ENCODE measurements at places on chromosomes 7 and 10. TPM values are rescaled to one million over a fixed set of nuclear protein-coding genes. Genes with fewer than 3 reads are reported as not detected.

DNA sequence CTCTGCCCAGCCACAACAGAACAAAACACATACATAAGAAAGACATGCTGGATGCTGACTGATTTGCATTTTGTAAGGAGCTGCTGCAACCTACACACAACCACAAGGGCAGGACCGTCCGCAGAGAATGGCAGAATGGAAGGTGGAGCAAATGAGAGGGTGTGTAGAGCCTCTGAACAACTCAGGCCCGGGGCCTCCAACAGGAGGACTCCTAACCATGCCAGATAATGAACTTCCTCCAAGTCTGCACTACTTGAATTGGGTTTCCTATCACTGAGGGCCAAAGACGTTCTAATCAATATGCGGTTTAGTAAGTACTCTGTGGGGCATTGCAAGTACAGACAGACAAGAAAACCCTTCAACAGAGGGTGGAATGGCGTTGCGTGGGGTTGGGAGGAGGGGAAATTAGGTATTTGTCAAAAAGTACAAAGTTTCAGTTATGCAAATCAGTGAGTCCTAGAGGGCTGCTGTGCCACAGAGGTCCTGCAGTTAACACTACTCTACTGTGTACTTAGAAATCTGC lies 14.6 kb downstream of the VOPP1 start:
- H3K4me1 ChIP-seq, result peaks cover 55% of the 10 kb centered on the region
- no peaks in the 10 kb centered on the region for H3K27me3 ChIP-seq
- H3K36me3 ChIP-seq, result peaks cover 12% of the 10 kb centered on the region
- H3K27ac ChIP-seq, result no peak overlapping the region
- no peak for DNase-seq
- H3K4me3 ChIP-seq, result no peak overlapping the region

DNA sequence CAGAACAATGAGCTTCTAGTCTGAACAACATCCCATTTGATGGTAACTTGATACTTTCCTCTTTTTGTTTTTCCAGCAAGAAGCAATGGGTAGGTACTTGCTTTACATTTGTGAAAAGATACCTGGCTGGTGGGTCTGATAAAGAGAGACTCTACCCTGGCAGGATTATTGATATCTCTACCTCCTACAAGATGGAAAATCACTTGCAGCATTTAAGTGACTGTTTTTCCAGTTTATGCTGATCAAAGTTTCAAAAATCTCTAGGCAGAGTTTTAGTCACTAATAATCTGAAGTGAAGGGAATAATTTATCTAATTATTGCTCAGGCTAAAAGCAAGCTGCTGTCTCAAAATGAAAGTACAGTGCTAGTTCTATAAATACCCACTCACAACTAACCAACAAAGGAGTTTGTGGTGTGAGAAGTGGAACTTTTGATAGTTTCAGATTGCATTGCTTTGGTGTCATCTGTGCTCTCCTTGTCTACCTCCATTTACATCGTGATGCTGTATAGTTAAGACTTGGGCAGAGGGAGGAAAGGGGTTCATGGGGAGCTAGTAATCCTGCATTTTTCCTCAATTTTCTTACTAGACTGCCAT lies 86.0 kb upstream of the ANKRD1 start:
- H3K27me3 ChIP-seq, result no peaks in the 10 kb centered on the region
- H3K27ac ChIP-seq, result peak overlapping the region; percentile 34
- no peak overlapping the region for H3K4me3 ChIP-seq
- no peak for DNase-seq
- H3K4me1 ChIP-seq, result peaks cover 7% of the 10 kb centered on the region
- H3K36me3 ChIP-seq, result no peaks in the 10 kb centered on the region

- H3K27ac ChIP-seq, result no peak overlapping the region
- no peaks in the 10 kb centered on the region for H3K27me3 ChIP-seq
- H3K36me3 ChIP-seq, result no peaks in the 10 kb centered on the region
- DNase-seq, result no peak
Measured at GRCh38 chr7:127793582-127793981, 141.6 kb downstream of the SND1 start.

GRCh38 chr10:12349629-12350166 lies 351 bp downstream of the CAMK1D start:
- no peaks in the 10 kb centered on the region for H3K27me3 ChIP-seq
- H3K4me1 ChIP-seq, result peaks cover 18% of the 10 kb centered on the region
- peak overlapping the region; percentile 67 for H3K27ac ChIP-seq

DNA sequence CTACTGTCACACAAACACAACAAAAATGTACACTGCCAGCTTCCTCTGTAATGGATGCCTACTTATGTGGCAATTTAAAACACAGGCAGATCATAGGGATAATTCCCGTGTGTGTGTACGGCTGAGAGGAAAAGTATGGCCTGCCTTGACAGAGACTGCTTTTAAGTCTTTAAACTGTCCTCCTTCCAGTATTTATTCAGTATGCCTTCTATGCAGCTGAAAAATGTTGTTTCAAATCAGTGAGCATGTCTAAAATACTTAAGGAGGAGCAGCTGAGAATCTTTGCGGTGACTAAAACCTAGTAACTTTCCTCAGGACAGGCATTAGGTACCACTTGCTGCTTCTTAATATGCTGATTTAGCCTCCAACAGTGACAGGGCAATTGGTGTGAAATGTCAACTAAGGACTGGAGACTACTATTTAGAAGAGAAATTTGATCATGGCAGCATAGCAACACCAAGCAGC lies 126.3 kb downstream of the CACNA2D1 start:
- no peak overlapping the region for H3K4me3 ChIP-seq
- no peaks in the 10 kb centered on the region for H3K36me3 ChIP-seq
- H3K27me3 ChIP-seq, result no peaks in the 10 kb centered on the region
- H3K4me1 ChIP-seq, result no peaks in the 10 kb centered on the region
- H3K27ac ChIP-seq, result no peak overlapping the region
- no peak for DNase-seq

DNA sequence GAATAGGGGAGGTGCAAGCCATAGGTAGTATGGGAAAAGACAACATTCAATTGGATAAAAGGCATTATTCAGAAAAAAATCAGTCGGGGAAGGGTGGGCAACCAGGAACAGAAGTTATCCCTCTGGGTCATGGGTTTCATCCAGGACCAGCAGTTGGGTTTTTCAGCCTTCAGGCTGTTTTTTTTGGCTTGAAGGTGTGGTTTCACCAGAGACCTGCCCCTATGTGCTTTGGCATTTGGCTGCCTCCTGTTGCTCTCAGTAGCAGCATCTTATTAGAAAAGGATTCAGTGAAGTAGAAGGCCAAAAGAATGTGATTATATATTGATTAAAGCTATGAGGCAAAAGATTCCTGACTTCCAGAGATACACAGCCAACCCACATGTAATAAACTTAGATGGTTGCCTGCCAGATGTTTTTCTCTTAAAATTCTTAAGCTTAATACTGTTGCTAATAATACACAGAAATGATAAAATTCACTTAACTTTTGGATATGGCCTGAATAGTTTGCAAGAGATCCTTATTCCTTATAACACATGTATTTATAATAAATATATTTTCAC lies 251.7 kb upstream of the CSTF2T start:
- H3K27me3 ChIP-seq, result no peaks in the 10 kb centered on the region
- H3K27ac ChIP-seq, result no peak overlapping the region
- no peak for DNase-seq

DNA sequence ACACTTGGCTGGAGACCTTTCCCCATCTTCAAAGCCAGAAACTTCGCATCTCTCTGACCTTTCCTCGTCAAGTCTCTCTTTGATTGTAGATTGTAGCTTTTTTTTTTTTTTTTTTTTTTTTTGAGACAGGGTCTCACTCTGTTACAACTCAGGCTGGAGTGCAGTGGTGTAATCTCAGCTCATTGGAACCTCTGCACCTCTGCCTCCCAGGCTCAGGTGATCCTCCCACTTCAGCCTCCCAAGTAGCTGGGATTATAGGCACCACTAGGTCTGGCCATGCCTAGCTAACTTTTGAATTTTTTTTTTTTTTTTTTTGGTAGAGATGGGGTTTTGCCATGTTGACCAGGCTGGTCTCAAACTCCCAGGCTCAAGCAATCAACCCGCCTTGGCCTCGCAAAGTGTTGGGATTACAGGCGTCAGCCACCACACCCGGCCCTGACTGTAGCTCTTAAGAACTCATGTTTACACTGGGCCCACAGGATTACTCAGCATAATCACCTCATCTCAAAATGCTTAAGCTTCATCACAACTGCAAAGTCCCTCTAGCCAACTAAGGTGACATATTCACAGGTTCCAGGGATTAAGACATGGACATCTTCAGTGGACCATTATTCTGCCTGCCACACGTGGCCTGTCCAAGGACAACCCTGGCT lies 11.7 kb downstream of the POLL start:
- H3K4me1 ChIP-seq, result no peaks in the 10 kb centered on the region
- H3K27me3 ChIP-seq, result no peaks in the 10 kb centered on the region
- no peak for DNase-seq
- H3K4me3 ChIP-seq, result no peak overlapping the region
- peaks cover 15% of the 10 kb centered on the region for H3K36me3 ChIP-seq

- H3K36me3 ChIP-seq, result no peaks in the 10 kb centered on the region
- H3K4me3 ChIP-seq, result no peak overlapping the region
- H3K27ac ChIP-seq, result no peak overlapping the region
- no peak for DNase-seq
- no peaks in the 10 kb centered on the region for H3K4me1 ChIP-seq
- H3K27me3 ChIP-seq, result peaks cover 3% of the 10 kb centered on the region
Measured at GRCh38 chr7:107995184-107996071, 7.5 kb downstream of the LAMB1 start.

DNA sequence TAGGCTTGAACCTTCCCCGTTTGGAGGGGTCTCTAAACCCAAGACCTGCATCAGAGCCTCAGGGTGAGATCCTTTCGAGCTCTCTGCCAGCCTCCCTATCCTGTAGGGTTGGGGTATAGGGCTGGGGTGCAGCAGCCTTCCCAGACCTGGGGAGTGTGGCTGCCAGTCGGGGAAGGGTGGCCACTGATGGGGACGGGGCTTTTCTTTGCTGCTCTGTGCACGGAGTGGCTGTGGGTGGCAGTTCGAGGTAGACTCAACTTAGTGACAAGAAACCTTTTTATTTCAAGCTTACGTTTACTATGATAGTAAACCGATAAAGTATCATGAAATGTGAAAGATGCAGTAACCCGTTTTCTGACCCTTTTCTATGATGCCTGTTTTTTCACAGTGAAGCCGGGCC lies 13.0 kb downstream of the ZNF316 start:
- no peak for DNase-seq
- no peaks in the 10 kb centered on the region for H3K27me3 ChIP-seq
- no peaks in the 10 kb centered on the region for H3K4me1 ChIP-seq
- no peak overlapping the region for H3K27ac ChIP-seq
- no peak overlapping the region for H3K4me3 ChIP-seq
- peaks cover 27% of the 10 kb centered on the region for H3K36me3 ChIP-seq

DNA sequence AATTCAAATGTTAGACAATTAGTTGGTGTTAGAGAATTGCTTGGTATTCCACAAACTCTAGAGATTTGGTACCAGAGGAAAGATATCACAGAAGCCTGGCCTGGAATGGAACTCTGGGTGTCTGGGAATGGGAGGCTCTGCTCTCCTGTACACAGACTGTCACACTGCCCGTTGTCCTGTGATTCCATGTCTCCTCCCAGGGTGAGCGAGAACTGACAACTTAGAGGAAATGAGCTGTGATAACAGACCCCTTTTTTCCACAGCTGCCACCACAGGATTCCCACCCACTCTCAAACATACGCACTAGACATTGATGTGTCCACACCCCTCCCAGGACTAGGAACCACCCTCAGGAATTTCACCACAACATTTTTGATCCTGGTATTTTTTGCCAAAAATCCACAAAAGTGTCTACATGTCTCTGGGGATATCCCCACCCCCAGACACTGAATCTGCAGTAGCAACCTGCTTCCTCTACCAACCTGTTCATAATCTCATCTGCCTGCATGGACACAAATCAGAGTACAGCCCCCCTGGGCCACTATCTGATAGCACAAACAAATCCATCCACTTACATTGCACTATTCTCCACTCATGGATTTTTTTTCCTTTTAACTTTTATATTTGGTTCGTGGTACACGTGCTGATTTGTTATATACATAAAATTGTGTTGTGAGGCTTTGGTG lies 4.7 kb downstream of the ZNF273 start:
- no peak for DNase-seq
- no peaks in the 10 kb centered on the region for H3K27me3 ChIP-seq
- no peak overlapping the region for H3K4me3 ChIP-seq
- no peaks in the 10 kb centered on the region for H3K36me3 ChIP-seq
- peaks cover 7% of the 10 kb centered on the region for H3K4me1 ChIP-seq

- no peak for DNase-seq
- no peaks in the 10 kb centered on the region for H3K4me1 ChIP-seq
- H3K27me3 ChIP-seq, result no peaks in the 10 kb centered on the region
- H3K27ac ChIP-seq, result no peak overlapping the region
- no peaks in the 10 kb centered on the region for H3K36me3 ChIP-seq
Measured at GRCh38 chr7:133511252-133511651, 258.4 kb downstream of the EXOC4 start.

DNA sequence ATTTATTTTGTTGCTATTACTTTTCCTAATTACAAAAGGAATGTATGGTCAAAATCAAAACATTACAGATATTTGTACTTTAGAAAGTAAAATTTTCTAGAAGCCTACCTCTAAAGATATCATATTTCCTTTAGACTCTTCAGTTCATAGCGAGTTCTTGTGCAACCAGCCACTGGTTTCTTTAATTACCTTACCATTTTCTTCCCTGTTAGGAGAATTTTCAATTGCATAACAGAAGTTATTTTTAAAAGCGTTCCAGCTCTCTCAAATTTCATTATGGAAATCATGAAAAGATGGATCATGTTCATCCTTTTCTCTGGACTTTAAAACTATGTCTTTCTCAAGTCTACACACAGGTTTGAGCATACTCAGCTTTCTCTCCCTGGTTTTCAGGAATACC lies 5.0 kb upstream of the TRUB1 start:
- no peaks in the 10 kb centered on the region for H3K27me3 ChIP-seq
- no peaks in the 10 kb centered on the region for H3K4me1 ChIP-seq
- no peak for DNase-seq
- H3K27ac ChIP-seq, result no peak overlapping the region
- no peak overlapping the region for H3K4me3 ChIP-seq
- H3K36me3 ChIP-seq, result no peaks in the 10 kb centered on the region

SPDYE11 gene
- total RNA-seq, result not detected

DGKI gene
- not detected for total RNA-seq

CUZD1 gene
- 0.63 TPM for total RNA-seq

SUN3 gene
- total RNA-seq, result not detected

TAF5 gene
- total RNA-seq, result 3.6 TPM

LRRN3 gene
- 0.27 TPM for total RNA-seq

ZCWPW1 gene
- 5.6 TPM for total RNA-seq

TDRD1 gene
- total RNA-seq, result 0.33 TPM

RSPH10B gene
- total RNA-seq, result not detected

ZNF365 gene
- 4.0 TPM for total RNA-seq

ACTL6B gene
- not detected for total RNA-seq

TMEM178B gene
- total RNA-seq, result not detected

TUBB8 gene
- not detected for total RNA-seq

All from natural killer cell (primary cell).